K562 (cell line): ENCODE measurements at places on chromosomes 1 and 21.

DNA sequence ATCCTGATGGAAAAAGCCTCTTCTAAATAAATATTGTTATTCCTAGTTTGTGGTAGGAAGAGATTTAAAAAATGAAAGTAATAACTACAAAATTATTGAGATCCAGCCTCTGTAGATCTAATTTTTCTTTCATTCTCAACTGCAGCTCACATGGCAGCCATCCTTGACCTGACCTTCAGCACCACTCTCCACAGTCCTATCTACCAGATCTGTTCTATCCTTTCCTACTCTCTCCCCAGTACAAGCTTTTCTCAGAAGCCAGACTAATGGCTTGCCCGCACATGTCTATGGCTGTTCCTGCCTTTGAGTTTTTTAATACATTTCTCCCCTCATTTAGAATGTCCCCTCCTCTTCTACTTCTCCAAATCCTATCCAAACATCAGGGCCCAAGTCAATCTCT is 51.5 kb downstream of the MACO1 start:
- no peak for DNase-seq

- no peak for DNase-seq
Observed at GRCh38 chr1:210372931-210373627, 44.4 kb downstream of the HHAT start.

- no peak for DNase-seq
Observed at GRCh38 chr21:30620522-30620921, at the start of gene KRTAP20-4. KRTAP20-4 (plus strand) TSS chr21:30620627.

- no peak for DNase-seq
Observed at GRCh38 chr1:206456577-206457370, 13.5 kb upstream of the IKBKE start.

- no peak for DNase-seq
Observed at GRCh38 chr1:233057836-233058235, 107.4 kb downstream of the NTPCR start.

- DNase-seq, result no peak
Observed at GRCh38 chr1:164256456-164256855, 302.5 kb upstream of the PBX1 start.

DNA sequence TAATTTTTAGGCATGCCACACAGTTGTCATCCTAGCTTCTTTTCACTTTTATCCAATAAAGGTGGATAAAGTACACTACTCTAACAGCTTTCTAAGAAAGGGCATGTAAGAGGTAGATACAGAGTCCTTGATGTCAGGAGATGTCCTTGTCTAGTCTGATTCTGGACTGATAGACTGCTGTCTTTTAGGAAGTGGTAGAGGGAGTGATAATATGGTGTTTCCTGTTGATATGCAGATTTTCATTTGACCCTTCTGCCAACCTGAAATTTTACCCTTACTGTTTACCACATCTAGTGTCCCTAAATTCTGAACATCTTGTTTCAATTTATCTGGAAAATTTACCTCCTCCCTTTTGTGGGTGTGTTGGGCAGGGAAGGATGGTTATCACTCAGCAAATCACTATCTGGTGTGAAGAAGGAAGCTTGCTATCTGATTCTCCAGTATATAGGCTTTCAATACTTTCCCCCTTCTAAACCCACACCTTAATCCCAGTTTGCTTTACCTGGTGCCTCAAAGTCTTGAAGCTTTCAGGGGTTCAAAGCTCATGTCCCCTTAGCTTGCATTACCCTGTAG is 354.9 kb upstream of the SNX7 start:
- no peak for DNase-seq

GRCh38 chr1:40073062-40073461 is 24.0 kb downstream of the PPT1 start:
- DNase-seq, result no peak

- no peak for DNase-seq
Observed at GRCh38 chr1:214638459-214638807, 35.4 kb downstream of the CENPF start.

DNA sequence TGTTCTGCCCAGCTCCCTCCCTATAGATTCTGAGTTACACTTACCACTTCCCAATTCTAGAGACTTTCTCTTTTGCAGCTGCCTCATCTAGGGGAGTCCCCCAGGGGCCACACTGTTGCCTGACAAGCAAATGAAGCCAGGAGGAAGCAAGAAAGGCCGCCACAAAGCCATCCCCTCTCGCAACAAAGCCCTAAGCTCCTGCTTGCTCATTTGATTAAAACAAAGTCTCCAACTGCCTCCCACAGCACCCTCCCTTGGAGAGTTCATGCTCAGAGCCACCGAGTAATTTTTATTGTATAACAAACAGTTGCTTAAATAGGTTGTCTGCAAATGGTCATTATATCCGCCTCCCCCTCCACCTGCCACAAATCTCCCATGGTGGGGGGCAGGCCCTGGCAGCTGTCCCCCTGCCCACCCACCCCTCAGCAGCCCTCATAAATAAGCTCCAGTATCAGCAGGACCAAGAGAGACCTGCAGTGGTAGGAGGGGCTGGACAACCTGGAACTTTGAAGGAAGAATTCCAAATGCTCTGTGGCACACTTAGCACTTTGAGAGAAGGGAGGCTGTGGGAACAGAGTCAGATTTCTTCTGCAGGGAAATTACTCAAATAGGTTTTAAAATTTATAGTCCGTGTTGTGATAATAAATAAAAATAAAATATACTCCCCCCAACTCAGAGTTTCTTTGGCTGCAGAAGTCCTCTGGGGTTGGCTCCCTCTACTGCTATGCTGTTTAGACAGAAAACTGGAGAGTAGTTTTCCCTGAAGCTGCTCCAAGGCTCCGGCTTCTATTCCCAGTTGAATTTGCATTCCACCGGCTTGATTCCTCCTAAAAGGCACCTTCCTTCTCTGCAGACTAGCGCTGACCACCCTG is 237.5 kb downstream of the TTLL7 start:
- no peak for DNase-seq

DNA sequence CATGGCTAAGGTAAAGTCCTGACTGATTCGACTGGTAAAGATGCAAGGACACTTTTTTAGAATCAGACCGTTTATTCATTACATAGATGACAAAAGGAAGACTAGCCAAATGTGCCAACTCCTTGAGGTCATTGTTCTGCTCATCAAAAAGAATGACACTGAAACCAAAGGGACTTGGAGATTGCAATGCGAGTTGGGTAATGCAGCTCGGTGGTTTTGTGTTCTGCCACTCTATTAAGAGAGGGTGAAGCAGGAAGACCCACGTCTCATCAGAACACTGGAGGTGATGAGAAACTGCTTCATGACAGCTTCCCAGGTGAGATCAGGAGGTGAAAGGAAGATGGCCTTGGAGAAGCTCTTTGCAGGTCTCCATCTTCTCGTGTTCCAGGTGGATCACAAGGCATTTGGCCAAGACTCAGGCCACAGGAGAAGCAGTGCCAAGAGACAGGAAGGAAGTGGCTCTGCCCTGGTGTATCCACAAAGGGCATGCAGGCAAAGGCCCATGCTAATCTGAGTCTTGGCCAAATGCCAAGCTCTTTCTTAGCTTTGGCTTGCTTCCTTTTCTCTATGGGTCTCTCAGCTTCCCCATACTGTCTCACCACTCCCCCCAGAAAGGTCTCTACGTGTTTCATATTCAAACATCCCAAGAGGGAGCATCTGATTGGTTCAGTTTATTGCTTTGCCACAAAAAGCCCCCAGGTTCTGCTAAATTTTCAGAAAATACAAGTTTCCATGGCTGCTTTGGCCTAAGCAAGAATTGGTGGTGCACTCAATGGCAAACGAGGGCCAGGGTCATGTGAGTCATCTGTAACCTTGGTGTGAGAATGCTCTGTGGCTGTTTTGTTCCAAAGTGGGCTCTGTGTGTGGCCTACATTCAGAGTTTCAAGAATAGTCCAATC is 5.7 kb upstream of the CCT8 start:
- DNase-seq, result peak; percentile 35

DNA sequence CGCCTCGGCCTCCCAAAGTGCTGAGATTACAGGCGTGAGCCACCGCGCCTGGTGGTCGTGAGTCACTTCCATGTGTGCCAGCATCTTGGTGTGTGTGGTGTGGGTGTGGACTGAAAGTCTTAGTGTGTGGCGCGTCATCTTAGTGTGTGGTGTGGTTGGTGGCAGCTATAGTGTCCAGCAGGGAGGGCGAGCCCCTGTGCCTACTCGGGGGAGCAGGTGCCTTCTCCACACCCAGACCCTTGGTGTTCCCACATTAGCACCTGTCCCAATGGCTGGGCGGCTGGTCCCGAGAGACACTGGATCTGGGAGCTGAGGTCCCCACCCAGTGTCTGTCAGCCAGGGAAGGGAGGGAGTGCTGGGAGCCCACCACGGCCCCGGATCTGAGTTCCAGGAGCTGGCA is 2.8 kb downstream of the SCNN1D start:
- no peak for DNase-seq

GRCh38 chr1:203640723-203641502 is 14.3 kb downstream of the ATP2B4 start:
- DNase-seq, result peak; percentile 37

- DNase-seq, result no peak
Observed at GRCh38 chr1:240282061-240282830, 190.6 kb downstream of the FMN2 start.

- DNase-seq, result no peak
Observed at GRCh38 chr1:165112260-165112659, 244.3 kb downstream of the LMX1A start.

- DNase-seq, result no peak
Observed at GRCh38 chr1:239719642-239720258, 333.4 kb downstream of the CHRM3 start.

GRCh38 chr1:181013144-181013543 is 9.5 kb downstream of the STX6 start:
- no peak for DNase-seq

DNA sequence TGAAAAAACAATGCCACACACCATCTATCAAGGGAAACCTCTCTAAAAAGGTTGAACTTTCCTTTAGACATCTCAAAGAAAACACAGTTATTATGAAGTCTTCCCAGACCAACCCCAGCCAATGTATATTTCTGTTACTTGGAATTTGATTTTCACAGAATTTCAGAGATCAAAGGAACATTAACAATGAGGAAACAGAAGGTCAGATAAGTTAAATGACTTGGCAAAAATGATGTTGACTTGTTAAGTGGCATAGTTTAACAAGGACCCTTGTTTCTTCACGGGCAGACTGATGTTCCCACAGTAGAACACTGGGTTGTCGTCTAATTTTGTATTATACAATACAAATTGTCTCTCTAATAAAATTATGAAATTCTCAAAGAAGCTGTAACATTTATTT is 29.0 kb downstream of the NME7 start:
- DNase-seq, result no peak

DNA sequence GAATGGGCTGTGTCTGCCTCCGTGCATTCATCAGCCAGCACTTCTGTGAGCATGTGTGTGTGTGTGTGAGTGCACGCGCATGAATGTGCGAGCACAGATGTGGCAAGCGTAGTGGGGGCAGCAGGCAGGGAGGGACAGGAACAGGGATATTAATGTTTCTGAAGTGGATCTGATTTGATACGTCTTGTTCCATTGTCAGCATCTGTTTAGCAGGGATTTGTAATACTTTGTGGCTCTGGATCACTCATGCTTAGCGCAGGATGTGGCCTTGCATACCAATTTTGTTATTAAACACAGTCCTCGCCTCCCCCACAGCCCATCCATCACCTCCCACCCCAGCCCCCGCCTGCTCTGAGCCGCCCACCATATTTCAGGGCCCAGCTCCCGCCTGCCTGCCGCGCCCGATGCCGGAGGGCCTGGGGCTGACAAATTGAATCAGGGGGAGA is 52.4 kb downstream of the TMEM53 start:
- no peak for DNase-seq

- DNase-seq, result no peak
Observed at GRCh38 chr1:224264321-224264720, 65.7 kb downstream of the NVL start.

GRCh38 chr1:166489356-166489669 is 322.5 kb upstream of the FAM78B start:
- no peak for DNase-seq

- no peak for DNase-seq
Observed at GRCh38 chr1:88311907-88312306, 372.2 kb upstream of the PKN2 start.

DNA sequence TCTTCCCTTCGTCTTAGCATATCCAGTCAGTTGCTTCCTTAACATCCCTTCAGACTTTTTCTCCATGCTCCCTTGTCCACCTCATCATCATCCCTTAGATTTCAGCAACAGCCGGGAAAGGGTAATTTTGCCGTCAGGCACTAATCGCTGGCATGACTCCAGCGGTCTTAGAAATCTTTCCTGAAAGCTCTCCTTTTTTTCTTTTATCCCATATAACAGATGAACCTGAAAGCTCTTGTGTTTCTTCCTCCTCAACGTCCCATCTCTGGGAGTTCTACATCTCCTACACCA is 10.4 kb upstream of the BOLA1 start:
- no peak for DNase-seq

DNA sequence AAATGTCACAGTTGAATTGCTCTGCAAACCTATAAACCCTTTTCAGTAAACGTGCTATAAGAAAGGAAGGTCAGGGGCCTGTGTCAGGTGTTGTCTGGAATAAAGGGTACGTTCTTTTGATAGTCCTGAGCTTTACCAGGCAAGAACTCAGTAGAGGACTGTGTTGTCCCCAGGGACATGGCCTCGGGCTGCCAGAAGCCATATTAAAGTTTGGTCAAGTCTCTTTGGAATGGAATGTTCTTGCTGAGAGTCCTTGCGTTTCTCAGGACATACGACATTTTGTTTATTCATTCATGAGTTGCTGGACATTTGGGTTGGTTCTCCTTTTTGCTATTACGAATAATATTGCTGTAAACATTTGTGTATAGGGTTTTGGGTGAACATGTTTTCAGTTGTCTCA is 16.8 kb downstream of the VPS13D start:
- DNase-seq, result no peak

- DNase-seq, result no peak
Observed at GRCh38 chr1:237183963-237184540, 142.1 kb downstream of the RYR2 start.

DNA sequence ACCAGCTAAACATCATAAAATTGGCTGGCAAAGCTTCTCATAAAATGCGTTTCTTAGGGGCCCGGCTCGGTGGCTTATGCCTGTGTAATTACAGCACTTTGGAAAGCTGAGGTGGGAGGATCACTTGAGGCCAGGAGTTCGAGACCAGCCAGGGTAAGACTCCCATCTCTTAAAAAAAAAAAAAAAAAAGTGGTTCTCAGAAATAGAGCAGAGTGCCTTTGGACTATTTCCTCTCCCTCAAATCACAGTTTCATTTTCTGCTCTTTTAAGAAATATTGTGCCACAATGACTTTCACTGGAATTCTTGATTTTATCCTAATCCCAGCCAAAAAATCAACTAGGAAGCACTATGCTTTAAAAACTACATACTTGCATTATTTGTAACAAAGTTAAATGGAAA is 13.3 kb downstream of the HSF2BP start:
- DNase-seq, result no peak

DNA sequence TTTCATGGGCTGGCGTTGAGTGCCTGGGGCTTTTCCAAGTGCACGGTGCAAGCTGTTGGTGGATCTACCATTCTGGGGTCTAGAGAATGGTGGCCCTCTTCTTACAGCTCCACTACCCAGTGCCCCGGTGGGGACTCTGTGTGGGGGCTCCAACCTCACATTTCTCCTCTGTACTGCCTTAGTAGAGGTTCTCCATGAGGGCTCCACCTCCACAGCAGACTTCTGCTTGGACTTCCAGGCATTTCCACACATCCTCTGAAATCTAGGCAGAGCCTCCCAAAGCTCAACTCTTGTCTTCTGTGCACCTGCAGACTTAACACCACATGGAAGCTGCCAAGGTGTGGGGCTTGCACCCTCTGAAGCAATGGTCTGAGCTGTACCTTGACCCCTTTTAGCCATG is 82.1 kb downstream of the CCDC18 start:
- DNase-seq, result no peak
